ENCODE measurements at places on chromosomes 1 and 21. TPM values are rescaled to one million over a fixed set of nuclear protein-coding genes. Genes with fewer than 3 reads are reported as not detected.

DNA sequence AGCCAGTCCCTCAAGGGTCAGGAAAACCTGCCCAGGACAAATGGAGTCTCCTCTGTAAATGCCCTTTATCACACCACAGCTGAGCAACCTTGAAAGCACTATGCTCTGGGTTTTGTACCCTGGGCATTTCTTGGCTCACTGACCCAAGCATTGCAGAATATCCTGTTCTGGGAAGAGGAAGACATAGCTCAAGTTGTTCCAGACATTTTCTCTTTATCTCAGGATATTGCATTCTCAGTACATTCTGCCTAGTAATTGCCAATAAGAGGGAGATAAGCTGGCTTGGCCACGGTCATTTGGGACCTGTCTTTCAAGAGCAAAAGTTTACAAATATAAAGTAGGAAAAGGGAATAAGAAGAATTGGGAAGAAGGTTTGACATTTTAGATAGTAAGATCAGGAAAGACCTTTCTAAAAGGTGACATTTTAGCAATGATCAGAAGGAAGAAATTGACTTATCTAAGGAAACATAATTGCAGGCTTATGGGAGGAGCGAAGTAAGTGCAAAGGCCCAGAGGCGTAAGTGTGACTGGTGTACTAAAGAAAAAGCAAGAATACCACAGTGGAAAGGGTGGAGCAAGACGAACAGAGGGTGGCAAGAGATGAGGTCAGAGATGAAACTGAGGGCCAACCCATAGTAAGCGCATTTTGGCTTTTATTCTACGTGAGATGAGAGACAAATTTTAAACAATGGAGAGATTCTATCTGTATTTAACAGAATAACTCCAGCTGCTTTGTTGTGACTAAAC, 394.0 kb upstream of the CXADR start:
- DNase-seq = no peak

Gene KLHDC7A
- total RNA-seq = not detected

DNA sequence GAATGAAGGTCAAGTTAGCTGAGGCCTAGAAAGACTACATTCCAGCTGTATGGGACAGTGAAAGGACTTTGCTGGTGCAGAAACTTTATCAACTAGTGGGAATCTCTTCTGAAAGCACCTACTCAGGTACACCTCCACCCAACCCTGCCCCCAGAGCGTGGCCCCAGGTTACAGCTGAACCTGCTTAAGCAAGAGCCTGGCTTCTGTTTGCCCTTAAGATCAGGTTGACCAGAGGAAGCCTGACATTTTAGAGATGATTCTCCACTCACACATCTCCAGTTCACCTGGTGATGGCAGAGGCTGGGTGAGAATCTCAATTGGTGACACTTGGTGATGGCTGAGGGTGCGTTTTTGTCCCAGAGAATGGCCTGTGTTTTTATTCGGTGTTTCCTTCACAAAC, 24.0 kb downstream of the ELAPOR1 start:
- DNase-seq = no peak

DNA sequence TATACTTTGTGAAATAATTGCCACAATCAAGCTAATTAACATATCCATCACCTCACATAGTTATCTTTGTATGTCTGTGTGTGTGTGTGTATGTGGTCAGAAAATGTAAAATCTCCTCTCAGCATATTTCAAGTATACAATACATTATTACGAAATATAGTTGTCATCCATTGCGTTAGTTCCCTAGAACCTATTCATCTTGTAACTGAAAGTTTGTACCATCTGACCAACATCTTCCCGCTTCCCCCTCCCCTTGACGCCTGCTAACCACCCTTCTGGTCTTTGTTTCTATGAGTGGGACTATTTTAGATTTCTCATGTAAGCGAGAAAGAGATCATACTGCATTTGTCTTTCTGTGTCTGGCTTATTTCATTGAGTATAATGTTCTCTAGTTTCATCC, 455.3 kb downstream of the KCNT2 start:
- no peak for DNase-seq

GRCh38 chr1:102901996-102902395, 206.3 kb downstream of the COL11A1 start:
- DNase-seq = no peak

Gene FAM72C
- not detected for total RNA-seq

Gene MEX3A
- total RNA-seq = not detected

DNA sequence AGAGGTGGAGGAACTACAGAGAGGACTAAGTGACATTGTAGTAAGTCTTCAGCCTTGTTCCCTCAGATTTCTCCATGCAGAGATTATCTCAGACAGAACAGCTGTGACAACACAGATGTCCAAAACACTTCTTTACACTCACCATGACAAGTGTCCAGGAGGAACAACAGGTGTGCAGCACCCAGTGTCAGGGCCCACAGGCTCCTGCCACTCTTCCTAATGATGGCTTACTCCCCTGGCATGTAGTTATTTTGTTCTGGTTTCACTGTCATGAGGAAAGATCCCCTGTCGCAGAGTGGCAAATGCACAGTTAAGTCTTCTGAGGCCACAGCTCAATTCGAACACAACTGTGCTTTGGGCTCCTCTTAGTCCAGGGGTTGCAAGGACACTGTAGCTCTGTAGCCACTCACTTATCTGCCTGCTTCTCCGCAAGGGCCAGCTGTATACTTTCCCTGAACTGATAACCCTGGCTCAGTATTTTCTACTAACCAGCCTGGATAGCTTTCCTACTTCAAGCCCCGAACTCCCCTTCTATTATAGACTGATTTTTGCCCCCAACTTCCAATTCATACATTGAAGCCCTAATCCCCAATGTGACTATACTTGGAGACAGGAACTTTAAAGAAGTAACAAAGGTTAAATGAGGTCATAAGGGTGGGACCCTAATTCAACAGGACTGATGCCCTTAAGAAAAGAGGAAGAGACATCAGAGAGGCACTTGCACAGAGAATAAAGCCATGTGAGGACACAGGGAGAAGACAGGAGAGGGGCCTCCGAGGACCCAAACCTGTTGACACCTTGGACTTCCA, 11.1 kb downstream of the PDZK1 start:
- DNase-seq = no peak

GRCh38 chr1:159300146-159300545, 2.0 kb upstream of the FCER1A start:
- no peak for DNase-seq

Gene LRRC40
- total RNA-seq = 15.7 TPM

GRCh38 chr1:109994654-109995053, 10.1 kb downstream of the AHCYL1 start:
- DNase-seq = no peak

DNA sequence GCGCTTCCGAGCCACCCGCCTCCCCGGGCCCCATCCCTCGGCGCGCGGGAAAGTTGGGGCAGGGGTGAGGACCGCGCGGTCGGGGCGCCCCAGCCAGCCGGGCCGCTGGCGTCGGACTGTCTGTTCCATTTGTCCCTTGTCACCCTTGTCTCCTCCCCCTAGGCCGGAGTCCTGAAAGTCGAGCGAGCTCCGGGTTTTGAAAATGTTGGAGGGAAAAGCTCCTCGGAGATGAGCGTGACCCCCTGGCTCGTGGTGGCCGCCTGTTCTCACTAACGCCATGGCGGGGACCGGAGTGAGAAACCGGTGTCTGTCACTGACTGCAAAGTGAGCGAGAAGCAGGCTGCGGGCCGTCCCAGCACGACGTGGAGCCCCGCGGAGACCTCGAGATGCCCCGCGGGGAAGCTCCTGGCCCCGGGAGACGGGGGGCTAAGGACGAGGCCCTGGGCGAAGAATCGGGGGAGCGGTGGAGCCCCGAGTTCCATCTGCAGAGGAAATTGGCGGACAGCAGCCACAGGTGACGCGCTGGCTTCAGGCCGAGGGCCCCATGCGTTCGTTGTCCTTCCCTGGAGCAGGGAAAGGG, 491 bp downstream of the PER3 start:
- DNase-seq = no peak

GRCh38 chr1:21338573-21339355, 48.5 kb upstream of the ECE1 start:
- no peak for DNase-seq

DNA sequence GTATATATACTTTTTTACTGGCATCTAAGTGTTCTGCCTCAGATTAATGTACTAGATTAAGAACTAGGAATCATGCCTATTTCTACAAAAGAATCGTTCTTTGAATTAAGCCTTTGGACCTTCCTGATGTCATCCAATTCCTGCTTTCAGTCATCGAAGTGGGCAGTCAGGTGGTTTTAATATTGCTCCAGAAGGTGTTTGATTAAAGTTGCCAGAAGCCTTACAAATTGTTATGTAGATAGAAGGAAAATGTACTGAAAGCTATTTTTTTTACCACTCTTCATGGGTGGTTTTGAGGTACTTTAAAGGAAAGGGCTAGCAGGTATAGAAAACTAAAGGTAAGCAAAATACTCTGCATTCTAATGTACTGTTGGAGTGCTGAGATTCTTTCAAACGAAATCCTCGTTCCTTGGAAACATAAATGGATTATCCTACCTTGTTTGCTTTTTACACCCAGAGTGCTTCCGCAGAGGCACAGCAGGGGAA, 716 bp downstream of the CTBS start:
- DNase-seq = no peak

Gene CHIA
- not detected for total RNA-seq

Gene VTCN1
- not detected for total RNA-seq

DNA sequence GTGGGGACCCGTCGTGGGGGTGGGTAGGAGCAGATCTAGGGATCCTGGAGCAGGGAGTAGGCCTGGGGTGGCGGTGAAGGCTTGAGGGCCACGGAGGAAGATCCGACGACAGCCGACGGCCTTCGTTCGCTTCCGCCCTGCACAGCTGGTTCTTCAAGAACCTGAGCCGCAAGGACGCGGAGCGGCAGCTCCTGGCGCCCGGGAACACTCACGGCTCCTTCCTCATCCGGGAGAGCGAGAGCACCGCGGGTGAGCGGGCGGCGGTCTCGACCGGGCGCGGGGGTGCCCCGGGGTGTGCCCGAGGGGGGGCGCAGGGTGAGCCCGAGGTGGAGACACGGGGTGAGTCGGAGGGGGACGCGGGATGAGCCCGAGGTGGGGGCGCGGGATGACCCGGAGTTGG, 16.5 kb upstream of the HDAC1 start:
- no peak for DNase-seq

DNA sequence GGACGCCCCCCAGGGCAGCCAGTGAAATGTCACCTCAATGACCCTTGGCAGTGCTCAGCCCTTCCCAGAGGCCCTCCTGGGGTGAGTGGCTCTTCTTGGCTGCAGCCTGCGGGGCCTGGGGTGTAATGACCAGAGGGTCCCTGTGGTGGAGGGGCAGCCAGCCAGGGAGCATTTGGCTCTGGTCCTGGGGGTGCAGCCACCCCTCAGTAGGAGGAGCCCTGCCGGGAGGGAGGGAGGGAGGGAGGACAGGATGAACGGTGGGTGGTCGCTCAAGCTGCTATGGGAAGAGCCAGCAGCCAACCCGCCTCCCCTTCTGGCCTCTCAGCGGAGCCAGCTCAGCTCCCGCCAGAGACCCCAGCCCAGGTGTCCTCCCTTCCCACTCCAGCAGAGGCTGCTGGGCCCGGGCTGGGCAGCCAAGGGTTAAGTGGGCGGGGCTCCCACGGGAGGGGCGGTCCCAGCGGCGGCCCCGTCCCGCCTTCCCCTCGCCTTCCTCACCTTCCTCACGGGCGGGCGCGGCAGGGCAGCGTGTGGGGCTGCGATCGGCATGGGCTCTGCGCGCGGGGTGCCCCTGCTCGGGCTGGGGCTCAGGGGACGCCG, 9.0 kb upstream of the PLCH2 start:
- peak; percentile 13 for DNase-seq

DNA sequence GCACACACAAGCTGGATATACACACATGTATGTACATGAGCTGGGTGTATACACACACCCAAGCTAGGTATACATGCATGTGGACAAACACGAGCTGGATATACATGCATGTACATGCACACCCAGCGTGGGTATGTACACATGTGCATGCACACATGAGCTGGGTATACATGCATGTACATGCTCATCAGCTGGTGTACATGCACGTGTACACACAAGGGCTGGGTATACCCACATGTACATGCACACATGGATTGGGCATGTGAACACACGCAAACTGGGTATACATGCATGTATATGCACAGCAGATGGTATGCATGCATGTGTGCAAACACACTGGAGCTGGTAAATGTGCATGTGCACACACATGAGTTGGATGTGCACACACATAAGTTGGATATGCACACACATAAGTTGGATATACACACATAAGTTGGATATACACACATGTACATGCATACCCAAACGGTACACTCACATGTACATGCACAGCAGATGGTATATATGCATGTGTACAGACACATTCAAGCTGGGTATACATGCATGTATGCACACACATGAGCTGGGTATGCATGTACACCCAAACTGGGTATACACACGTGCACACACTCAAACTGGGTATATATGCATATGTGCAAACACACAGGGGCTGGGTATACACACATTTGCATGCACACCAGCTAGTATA, 7.5 kb upstream of the GNB1 start:
- no peak for DNase-seq

- no peak for DNase-seq
Measured at GRCh38 chr1:204990059-204990664, 52.9 kb upstream of the CNTN2 start.

- DNase-seq = no peak
Measured at GRCh38 chr1:36303650-36304360, 2.4 kb upstream of the SH3D21 start.

Gene PTCH2
- 0.94 TPM for total RNA-seq

Gene MYBPH
- total RNA-seq = not detected

DNA sequence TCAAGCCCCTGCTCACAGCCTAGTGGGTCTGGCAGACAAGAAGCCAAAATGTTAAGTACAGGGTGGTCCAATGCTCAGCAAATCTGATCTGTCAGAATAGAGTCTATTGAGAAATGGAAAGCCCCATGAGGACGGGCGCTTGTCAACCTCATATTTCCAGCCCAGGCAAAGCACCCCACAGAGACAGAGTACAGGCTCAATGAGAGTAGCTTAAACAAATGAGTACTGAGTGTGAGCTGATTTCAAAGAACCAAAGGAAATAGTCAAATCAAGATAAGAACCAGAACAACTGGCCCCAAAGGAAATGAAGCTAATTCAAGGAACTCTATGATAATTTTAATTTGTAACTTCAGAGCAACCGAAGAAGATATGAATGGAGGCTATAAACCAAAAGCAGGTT, 44.6 kb upstream of the SLC30A1 start:
- no peak for DNase-seq

DNA sequence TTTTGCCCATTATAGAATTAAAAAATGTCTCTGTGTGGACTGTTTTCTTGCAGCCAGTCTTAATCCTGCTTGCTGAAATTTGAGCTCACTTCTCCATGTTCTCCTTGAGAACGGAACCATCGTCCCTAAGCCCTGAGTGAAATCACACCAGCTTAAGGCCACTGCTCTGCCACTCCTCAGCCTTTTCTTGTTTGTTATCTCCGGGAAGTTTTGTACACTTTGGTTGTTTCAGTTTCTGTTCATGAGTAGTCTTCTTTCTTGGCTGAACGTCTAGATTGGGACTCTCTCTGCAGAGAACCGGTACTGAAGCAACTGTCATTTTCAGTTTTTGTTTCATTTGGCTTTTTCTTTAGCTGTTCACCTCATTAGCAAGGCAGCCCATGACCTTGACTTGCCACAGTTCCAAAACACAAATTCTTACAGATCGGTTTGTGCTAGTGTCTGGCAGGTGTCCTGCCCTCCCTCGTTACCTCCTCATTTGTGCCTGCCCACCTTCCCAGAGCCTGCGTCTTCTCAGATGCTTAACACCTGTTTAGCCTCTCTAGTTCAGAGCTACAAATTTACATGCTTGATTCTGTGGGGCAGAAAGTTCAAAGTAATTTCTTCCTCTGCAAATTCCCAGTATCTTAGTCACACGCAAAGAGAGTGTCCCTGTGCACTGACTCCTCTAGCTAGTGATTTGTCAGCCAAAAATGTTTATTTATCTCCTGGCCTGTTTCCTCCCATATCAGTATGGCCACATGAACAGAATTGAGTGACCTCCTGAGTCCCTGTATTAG, 12.4 kb downstream of the PSEN2 start:
- peak; percentile 88 for DNase-seq

GRCh38 chr1:116956378-116956777, 45.2 kb upstream of the CD101 start:
- DNase-seq = no peak
